Urinary bladder (tissue), 4 donors: ENCODE measurements at places on chromosomes 11 and 22.

- DNase-seq, result no peak
Observed at GRCh38 chr11:68003846-68004550, at the start of gene UNC93B1. Gene UNC93B1, minus strand, starts transcription at chr11:68004097. Its CDS starts 54 bp downstream, at chr11:68004043.

GRCh38 chr11:110977661-110978060 lies 265.4 kb upstream of the ARHGAP20 start:
- no peak for DNase-seq

DNA sequence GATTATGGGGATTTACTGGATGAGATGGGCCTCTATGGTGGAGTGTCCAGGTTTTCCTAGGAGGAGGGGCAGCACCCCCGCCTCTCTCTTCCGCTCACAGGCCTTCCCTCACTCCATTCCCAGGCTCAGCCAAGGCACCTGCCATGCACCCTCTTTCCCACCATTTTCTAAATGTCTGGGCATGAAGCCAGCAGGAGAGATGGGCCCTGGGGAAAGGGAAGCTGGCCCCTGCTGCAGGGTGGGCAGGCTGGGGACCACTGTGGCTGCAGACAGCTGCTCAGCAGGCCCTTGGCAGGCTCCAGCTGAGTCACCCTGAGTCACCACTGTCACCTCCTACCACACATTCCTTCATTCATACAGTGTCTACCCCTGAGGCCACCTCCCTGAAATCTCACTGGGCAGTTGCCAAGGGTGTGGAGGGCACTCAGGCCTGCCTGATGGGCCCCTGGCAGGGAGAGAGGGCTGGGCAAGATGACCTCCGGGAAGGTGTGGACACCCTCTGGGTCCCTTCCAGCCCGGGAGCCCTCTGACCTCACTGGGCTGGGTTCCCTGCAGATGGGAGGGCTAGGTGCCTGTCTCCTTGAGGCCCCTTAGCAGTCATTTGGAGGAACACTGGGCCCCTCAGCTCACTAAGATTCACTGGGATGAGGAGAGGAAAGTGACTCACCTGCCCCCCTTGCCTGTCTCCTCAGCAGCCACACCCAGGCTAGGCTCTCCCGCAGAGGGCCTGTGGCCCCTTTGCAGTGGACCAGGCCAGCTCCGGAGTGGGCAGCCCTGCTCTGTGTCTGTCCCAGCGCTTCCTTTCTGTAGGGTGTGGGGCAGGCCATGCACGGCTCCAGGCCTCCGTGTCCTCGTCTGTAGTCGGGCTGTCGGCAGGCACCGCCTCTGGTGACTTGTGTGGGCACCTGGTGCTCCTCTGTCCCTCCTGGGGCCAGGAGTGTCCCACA lies 7.8 kb downstream of the MYEOV start:
- no peak for DNase-seq

DNA sequence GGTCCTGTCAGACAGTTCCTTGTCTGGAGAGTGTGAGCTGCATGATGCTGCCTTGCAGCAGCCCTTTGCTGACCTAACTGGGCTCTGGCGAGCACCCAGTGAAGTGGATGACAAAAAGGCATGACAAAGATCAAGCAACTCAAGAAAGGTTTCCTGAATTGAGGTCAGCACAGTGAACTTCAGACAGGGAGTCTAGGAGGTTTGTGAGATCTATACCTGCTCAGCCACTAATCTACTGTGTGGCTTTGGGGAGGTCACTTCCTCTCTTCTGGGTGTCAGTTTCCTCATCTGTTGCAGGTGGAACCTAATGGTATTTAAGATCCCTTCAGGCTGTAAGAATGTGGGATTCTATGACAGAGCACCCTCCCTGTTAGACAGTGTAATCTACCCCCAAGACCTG lies 213.9 kb upstream of the NARS2 start:
- DNase-seq, result no peak
